D341Med (cell line): ENCODE measurements at places on chromosomes 7 and 10.

DNA sequence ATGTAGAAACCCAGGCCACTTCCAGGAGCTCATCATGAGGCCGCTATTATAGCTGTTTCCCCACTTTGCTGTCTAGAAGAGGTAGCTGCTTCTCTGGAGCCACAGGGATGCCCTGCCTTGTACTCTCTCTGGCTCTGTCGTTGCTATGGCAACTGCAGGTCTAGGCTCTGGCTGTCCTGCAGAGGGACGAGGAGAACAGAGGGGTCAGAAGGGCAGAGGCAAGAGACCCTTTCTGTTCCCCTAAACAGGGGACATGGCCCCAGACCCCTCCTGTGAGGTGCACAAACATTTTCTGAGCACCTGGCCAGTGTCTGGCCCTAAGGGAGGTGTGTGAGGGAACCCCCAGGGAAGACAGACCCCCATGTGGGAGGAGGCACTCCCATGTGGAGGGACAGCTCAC, 31.4 kb downstream of the ITPRIP start:
- no peak for DNase-seq

DNA sequence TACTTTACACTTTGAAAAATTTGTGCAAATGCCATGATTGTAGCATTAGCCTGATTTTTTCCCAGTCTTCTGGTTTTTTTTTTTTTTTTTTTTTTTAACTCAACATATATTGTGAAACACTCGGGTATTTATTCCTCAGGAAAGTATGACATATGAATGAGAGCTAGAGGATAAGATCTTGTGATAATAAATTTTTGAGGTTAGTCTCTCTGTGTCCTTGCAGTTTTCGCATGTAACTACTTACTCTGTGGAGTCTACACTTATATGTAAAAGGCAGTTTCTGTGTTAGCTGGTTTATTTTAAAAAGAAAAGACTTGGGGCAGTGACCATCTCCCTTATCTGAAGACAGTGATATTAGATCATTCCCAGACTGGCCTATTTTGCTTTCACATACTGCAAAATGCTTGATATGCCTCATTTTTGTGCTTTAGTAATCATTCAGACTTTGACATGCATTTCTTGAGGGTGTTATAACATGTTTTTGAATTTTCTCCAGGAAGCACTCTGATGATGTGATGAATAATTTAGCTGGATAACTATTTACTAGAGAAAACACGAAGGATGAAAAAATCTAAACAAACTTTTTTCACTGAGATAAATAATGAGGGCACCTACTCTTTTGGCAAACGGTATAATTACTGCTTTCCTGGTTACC, 371.0 kb downstream of the NRG3 start:
- no peak for DNase-seq

DNA sequence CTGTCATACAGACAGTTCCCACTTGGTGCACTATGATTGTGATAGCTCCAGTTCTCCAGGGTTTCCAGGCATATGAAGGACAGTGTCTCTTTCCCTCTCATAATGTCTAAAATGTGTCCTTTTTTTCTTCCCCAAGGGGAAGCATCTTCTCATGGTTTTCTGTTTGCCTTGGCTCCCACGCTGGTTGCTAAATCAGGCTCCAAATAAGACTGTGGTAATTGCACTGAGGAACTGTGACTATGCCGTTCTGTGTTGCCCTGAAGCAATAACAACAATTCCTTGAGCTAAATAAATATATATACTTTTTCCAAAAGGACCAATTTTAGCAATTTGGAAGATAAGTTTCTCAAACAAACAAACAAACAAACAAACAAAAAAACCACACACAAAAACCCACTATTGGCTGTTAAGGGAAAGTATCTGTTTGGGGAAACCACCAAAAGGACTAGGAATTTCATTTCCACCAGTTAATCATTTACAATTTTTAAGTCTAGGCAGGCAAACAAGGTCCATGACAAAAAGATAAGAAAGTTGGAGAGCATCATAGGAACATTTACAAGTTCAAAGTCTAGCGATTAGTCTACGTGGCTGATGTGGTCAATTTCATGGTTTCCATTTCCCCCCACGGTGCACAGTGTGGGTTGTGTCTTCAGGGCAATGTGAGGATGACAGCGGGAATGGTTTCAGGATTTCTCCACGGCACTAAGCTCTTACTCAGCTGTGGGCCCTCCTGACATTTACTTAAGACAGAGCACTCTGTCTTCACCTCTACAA, 62.4 kb downstream of the THNSL1 start:
- DNase-seq = no peak

DNA sequence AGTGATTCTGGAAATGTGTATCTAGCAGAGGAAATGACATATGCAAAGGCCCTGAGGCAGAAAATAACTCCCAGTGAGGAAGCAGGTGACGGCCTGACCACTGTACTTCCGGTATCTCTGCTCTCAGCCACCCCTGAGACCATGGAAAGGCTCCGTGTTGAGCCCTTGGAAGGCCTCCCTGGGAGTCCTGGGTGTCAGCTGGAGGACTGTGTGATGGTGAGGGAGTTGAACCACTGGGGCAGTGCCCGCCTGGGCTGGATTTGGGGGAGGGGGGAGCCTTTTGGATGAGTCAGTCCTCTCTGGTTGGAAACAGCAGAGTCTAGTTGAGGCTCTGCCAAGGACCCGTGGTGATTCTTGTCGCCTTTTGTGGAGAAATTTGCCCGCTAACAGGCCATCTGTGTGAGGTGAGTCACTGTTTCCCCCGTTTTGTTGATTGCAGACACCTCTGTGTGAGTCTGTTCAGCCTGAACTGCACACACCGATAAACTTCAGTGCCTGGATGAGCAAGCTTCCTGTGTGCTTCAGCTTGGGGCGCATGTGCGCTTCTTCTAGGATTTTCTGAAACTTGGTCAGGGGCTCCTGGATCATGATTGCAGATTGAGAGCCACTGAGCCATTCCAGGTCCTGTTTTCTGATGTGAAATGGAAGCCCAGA, 98.6 kb downstream of the GRK5 start:
- DNase-seq = no peak
